ENCODE measurements at places on chromosomes 4 and X.

- no peak for DNase-seq
Observed at GRCh38 chr4:73653695-73654106, 33.5 kb upstream of the RASSF6 start.

- DNase-seq: no peak
Observed at GRCh38 chr4:66062921-66063320, 392.6 kb upstream of the EPHA5 start.

DNA sequence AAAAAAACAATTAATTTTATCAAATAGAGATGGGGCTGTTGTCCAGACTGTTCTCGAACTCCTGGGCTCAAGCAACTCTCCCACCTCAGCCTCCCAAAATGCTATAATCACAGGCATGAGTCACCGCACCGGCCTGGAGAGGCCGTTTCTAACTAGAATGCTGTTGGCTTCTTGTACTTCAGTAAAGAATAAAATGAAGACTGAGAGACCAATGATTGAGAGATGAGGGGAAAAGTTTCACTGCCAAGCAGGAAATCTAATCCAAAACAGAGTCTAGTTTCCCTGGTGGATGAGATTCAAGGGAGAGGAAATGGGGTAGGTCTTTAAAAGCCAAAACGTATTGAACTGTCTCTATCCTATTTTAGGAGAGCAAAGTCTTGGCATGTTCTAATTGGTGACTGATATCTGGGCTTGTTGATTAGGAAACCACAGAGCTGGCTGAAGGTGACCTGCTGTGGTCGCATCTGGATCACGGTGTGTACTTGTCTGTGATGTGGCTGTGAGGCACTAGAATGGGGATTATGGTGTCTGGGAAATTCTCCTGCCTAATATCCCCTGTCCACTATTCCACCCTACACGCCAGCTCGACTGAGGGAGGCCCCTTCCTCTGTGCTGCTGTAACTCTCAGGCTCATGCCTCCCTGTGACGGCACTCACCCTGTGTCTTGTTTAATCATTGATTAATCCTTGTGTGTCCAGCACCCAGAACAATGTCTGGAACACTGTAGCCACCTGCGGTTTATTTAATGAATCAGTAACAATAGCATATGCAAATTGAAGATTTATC is 15.0 kb upstream of the TRIM2 start:
- no peak for DNase-seq

DNA sequence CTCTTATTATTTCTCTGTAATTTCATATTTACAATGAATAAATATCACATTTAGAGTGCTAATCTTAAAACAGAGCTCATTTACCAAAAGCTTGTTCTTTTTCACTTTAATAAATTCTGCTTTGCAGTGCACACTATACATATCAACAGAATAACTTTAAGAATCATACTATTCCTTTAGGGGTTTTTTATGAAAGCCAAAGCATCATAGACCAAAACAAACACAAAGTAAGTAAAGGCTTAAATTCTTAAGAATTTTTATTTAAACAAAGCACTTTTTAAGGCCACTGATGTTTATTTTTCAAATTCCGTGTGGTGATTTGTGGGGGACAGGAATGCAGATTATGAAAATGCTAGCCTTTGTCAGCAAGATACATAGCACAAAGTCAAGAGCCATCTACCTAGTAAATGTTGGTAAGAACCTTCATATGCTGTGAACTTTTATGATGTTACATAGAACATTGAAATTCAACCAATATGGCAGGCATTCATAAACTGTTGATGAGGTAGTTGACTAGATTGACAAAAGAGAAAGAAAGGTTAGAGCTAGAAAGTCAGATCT is 17.8 kb downstream of the TIGD2 start:
- DNase-seq: no peak

GRCh38 chr4:171817026-171817425 is 3.8 kb downstream of the GALNTL6 start:
- no peak for DNase-seq

DNA sequence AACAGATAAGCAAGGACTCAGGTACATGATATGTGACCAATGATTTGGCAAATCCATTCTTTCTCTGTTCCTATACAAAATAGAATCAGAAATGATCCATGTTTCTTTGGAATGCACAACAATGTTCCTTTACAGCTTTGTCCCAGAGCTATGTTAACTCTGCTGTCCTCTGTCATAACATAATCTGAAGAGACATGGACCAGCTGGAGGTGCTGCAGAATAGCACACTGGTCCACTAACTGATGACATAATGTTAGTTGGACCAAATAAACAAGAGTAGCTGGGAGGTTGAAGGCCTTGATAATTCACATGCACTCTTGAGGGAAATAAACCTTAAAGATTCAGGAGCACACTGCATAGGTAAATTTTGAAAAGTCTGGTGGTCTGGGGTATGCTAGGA is 23.0 kb upstream of the DHX15 start:
- DNase-seq: no peak

GRCh38 chrX:19555683-19556082 is 40.4 kb upstream of the MAP3K15 start:
- DNase-seq: no peak

- DNase-seq: no peak
Observed at GRCh38 chr4:141340458-141340857, 119.8 kb downstream of the ZNF330 start.

- DNase-seq: no peak
Observed at GRCh38 chr4:163744861-163745260, 250.4 kb downstream of the TMA16 start.

- no peak for DNase-seq
Observed at GRCh38 chr4:184269879-184270430, 52.3 kb upstream of the ENPP6 start.
